ENCODE measurements at places on chromosomes 6 and 20.

- DNase-seq: no peak
These were observed 162.1 kb upstream of the TBX18 start for GRCh38 chr6:84926189-84927155.

GRCh38 chr6:15150207-15150606 is 95.7 kb upstream of the JARID2 start:
- DNase-seq: no peak

GRCh38 chr20:17767624-17768023 is 67.9 kb downstream of the BANF2 start:
- no peak for DNase-seq

- DNase-seq: peak; percentile 38
These were observed 364.1 kb upstream of the BTBD3 start for GRCh38 chr20:11553603-11554002.

GRCh38 chr20:62765021-62765420 is 31.3 kb upstream of the MRGBP start:
- no peak for DNase-seq

DNA sequence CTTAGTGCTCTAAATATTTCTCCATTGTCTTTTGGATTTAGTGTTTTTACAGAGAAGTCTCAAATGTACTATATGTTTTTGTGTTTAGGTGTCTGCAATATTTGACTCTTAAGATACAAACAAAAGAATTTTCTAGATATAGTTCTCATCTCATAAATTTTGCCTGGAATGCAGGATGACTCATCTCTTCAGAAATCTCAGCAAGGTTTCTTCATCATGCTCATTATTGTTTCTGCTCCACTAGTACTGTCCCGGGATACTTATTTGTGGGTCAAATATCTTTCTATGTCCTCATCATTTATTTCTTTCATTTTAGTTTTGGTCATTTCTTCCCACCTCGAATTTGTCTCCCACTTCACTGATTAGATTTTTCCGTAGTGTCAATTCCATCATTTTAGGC is 9.5 kb downstream of the AHI1 start:
- peak; percentile 57 for DNase-seq

GRCh38 chr6:39389484-39389767 is 66.9 kb upstream of the KCNK16 start:
- DNase-seq: peak; percentile 39

DNA sequence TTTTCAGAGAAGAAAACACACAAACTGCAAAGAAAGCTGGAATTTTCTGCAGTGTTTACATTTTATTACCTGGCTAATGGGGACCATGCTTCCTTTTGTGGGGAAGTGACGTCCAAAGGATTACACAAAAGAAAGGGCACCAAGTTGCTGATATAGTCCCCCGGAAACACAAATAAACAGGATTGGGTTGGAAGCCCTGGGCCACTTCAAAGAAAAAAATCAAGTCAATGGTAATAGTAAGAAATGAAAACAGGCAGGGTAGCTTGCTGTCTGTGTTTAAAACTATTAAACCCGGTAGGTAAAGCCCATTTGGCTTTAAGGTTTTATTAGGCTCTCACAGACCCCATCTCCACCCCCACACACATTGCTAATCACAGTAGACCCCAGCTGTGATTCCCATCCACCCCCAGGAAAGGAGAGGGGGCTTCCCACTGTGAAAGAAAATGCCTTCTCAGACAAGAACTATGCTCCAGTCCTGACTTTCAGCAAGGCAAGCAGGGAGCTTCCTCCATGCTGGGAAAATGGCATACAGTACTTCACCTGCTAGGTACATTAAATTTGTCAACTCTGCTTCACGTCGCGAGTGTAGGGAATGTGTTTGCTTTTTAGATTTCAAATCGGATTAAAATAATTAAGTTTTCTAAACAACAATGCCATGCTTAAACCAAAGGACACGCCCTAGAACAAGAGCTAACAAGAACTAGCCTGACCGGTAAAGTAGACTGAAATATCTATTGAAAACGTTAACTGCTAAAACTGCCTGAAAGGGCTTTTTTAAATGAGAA is 1.1 kb downstream of the PERP start:
- no peak for DNase-seq

GRCh38 chr6:168783720-168784119 is 342.7 kb downstream of the SMOC2 start:
- DNase-seq: no peak

GRCh38 chr6:154140743-154141142 is 101.7 kb downstream of the OPRM1 start:
- DNase-seq: no peak

DNA sequence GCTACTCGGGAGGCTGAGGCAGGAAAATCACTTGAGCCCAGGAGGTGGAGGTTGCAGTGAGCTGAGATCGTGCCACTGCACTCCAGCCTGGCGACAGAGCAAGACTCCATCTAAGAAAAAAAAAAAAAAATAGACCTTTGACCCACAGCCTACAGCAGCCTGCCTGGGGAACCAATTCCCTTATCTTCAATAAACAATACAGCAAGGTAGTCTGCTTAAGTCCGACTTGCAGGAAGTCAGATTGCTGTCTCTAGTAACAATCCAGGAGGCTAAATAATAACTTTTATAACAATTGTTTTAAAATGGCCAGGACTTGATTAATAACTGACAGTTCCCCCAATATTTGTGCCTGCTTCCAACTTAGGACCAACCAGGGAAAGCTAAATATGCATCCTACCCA is 13.3 kb upstream of the HLA-DRA start:
- DNase-seq: no peak

GRCh38 chr6:14727494-14728395 is 518.1 kb upstream of the JARID2 start:
- DNase-seq: no peak

- no peak for DNase-seq
These were observed 15.4 kb downstream of the UNC93A start for GRCh38 chr6:167306401-167306998.

DNA sequence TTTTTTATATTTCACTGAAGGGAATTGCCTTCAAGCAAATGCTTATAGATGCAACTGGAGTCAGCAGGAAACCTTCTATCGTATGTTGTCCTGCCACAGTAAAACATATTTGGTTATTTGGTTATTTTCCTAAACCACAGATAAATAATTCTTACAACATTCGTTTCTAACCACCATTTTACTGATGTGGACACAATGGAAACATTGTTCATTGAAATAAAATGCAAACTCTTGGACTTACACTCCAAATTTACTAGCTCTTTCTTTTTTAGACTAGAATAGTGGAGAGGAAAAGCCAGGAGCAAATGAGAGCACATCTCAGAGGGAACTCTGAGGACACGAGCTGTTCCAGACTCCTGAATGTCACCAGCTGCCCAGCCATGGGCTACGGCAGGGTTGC is 114.8 kb downstream of the RPS12 start:
- DNase-seq: no peak

- no peak for DNase-seq
These were observed 181.6 kb downstream of the JARID2 start for GRCh38 chr6:15427331-15428070.

GRCh38 chr6:133360194-133360593 is 119.0 kb downstream of the EYA4 start:
- no peak for DNase-seq

- peak; percentile 45 for DNase-seq
These were observed 361.6 kb upstream of the MARCKS start for GRCh38 chr6:113495521-113495920.

DNA sequence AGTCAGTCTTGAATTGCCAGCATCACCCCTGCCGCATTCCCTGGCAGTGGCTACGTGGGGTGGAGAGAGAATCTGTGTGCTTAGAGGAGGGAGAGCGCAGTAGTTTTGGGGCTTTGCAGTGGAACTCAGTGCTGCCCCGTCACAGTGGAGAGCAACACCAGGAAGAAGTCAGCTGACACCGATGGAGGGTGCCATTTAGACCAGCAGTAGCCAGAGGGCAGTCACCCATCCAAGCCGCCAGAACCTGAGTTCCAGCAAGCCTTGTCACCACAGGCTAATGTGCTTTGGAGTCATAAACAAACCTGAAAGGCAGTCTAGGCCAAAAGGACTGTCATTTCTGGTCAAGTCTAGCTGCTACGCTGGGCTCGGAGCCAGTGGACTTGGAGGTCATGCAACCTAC is 22.0 kb upstream of the PERP start:
- no peak for DNase-seq

GRCh38 chr6:134875367-134875766 is 74.5 kb downstream of the ALDH8A1 start:
- DNase-seq: no peak

DNA sequence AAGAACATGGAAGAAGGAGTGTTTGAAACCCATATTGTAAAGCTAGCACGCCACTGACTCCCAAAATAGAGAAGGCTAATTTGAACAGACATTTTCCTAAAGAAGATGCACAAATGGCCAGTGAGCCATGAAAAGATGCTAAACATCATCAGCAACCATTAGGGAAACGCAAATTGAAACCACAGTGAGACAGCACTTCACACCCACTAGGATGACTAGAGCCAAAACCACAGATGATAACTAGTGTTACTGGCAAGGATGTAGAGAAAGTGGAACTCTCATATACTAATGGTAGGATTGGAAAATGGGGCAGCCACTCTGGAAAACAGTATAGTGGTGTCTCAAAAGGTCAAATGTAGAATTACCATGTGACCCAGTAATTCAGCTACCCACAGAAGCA is 58.2 kb downstream of the BMP7 start:
- DNase-seq: no peak

DNA sequence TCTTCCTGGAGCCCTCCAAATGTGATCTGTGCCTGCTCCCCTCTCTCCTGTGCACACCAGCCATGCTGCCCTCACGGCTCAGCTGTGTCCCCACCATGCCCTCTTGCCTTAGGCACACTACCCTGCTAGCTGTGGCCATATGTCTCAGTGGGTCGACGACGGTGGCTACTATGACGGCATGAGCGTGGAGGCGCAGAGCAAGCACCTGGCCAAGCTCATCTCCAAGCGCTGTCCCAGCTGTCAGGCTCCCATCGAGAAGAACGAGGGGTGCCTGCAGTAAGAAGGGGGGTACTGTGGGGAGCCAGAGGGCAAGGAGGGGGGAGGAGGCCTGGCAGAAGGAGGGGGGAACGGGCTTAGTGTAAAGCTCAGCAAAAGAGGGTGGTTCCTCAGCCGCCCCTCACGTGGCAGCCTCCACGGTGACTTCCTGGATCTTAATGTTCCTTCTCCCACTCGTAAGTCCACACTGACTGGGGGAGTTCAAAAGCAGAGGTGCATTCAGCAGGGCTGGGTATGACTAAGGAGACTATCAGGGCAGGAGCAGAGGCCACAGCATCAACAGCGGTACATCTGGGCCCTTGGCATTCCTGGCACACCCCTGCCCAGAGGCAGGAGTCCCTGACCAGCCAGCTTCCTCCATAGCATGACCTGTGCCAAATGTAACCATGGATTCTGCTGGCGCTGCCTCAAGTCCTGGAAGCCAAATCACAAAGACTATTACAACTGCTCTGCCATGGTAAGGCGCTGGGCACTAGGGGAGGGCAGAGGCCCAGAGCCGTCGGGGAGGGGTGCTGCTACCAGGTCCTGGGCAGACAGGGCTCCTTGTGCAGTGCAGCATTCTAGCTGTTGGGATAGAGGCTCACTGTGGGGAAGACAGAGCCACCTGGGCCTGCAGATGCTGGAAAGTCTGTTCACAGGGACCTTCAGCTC is 8.0 kb downstream of the DNPH1 start:
- DNase-seq: no peak

DNA sequence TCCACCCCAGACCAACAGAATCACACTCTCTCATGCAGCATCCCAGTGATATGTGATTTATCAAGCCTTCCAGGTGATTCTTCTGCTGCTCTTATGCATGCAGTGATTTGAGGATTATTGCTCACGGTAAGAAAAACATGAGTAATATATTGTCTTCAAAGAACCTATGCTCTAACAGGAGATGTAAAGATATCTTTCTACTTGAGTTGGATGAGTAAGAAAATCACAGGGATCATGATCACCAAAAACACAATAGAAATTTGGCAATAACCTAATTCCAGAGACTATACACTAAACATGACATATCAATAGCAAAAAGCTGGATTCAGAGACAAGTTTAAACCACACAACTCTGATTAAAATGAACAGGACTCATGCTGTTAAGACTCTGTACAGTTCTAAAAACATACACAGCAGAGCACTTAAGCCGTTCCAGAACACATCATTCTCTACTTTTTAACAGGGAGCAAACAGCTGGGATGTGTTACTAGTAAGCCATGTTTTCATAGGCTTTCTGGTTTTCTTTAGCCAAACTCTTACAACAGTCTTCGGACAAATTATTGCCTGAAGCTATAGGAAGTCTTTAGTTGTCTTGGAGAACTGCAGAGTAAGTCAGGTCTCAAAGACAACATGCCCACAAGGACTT is 568.6 kb downstream of the HAO1 start:
- no peak for DNase-seq

DNA sequence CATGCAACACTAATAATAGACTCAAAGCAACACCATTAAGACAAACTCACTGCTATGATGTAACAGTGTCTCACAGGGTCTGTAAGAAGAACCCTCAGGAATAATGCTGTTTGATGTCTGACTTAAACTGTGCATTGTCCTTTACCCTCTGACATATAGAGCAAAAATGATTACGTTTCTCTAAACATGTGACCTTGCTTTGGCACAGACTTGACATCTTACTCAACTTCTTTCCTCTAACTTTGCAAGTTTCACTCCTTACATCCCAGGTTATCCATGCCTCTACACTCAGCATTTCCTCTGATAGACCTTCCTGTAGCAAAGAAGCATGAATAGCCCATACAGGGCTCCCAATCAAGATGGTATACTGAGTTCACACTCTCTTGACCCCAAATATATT is 252.7 kb downstream of the UST start:
- no peak for DNase-seq

DNA sequence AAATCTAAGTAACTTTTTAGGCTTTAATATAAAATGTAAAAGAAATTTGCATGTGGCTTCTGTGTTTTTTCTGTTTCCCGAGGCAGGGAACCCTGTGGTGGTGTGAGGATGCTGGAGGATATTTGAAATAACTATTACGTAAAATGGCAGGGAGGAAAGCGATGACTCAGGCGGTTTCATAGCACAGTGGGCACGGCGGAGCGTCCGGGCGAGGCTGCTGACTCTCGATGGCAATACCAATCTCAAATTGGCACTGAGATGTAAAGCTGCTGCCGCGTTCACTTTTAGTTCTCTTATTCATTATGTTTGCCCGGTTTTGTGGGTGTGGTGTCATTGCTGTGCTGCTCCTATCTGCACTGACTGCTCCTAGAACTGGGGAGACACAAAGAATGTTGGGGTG is 254.3 kb downstream of the THBS2 start:
- no peak for DNase-seq

GRCh38 chr6:140208286-140208685 is 833.8 kb upstream of the CITED2 start:
- no peak for DNase-seq

DNA sequence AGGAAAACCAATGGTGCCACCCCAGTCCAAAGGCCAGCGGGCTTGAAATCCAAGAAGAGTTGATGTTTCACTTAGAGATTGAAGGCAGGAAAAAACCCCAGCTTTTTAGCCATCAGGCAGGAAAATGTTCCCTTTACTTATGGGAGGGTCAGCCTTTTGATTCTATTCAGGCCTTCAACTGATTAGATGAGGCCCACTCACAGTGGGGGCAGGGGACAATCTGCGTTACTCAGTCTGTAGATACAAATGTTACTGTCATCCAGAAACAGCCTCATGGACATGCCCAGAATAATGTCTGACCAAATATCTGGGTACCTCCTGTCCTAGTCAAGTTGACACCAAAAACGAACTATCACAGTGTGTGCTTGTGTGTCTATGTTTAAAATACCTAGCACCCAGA is 121.2 kb upstream of the KCNQ5 start:
- no peak for DNase-seq
